Karpas-422 (cell line): ENCODE measurements at places on chromosomes 6 and 20.

DNA sequence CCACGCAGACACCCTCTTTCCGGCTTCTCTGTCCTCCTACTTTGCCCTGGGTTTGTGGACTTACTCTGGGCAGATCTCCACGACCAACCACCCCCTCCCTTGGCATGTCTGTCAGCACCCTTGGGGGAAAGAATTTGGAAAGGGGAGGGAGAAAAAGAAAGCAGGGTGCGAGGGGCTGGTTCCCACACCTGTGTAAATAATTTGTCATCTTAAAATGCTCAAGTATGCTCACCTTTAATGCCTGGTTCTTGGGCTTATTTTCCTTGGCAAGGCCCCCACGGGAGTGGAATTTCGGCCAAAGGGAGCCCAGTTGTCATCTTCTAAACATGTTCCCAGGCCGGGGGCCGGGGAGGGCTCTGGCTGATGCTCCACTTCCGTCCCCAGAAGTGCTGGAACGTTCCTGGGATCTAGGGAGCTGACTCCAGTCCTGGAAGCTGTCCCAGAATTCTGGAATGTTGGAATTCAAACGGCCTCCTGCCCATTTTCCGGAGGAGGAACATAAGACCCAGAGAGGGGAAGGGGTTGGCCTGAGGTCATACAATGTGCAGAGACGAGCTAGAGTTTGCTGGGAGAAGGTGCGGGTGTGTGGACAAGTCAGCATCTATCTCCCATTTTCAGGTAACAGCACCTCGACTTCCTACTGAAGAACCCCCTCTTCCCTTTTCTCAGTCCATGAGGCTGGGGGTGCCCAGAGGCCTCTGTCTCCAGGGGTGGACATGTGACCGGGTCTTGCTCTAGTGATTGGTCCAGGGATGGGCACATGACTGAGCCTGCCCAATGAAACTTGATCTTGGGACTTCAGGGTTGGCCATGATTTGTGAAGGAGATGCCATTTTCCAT is 122.3 kb downstream of the CEBPB start:
- DNase-seq, result no peak

DNA sequence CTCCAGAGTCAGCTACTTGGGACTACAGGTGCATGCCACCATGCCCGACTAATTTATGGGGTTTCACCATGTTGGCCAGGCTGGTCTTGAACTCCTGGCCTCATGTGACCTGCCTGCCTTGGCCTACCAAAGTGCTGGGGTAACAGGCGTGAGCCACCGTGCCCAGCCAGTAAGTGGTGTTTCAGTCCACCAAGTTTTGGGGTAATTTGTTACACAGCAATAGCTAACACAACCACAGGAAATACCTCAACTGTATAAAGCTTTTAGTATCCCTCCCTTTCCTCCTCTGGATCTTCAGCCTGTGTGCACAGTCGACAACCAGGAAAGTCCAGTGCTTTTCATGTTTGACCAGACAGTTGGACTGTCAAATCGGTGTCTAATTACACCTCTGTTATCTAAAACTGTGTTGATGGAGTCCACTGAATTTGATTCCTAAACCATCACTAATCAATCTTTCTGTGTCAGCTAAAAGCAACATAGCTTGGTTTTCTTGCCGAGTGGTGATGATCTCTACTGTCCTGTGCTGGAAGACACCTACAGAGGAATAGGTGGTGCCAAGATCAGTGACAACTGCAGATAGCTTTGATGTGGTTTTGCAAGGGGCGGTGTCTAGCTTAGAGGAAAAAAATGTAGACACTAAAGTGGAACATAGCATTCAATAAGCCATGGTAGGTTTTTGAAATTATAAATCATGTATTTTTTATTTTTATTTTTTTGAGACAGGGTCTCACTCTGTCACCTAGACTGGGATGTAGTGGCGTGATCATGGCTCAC is 22.2 kb upstream of the ZBTB2 start:
- DNase-seq, result no peak

GRCh38 chr6:152184573-152184916 is 377.1 kb downstream of the ESR1 start:
- no peak for DNase-seq

- no peak for DNase-seq
These were observed 198.1 kb upstream of the NRSN1 start for GRCh38 chr6:23927935-23928334.

DNA sequence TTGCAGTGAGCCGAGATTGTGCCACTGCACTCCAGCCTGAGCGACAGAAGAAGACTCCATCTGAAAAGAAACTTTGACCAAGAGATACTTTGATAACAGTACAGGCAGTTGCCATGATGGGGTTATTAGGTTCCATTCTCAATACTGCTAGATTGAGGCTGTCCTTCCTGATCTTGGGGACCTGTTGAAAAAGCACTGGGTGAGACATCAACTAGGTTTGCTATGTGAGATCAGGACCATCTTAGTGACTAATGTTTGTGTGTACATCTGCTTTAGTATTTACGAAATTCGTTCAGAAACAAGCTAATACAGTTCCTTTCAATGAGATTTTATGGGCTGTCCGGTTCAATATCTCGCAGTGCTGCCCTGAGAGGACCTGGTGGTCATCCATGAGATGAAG is 2.6 kb downstream of the DSE start:
- DNase-seq, result no peak

GRCh38 chr6:35496036-35496840 is 641 bp downstream of the TEAD3 start:
- no peak for DNase-seq
